ENCODE measurements at places on chromosomes 3 and 15.

DNA sequence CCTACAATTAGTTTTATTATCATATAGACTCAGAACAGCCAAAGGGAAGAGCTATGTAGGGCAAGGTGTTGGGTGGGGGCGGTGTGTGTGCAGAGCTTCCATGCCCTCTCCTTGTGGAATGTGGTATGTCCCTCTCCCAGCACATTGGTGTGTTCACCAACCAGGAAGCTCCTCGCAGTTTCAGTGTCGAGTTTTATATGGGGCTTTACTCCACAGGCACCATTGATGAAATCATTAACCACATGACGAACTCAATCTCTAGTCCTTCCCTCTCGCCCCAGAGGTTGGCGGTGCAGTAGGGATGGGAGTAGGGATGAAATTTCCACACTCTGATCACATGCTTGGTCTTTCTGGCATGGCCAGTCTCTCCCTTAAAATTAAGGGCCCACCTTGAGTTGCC is 13.6 kb upstream of the SRP14 start:
- no peak for DNase-seq

GRCh38 chr3:148796799-148797198 is 30.8 kb upstream of the CPB1 start:
- no peak for DNase-seq

GRCh38 chr3:134658555-134658954 is 7.7 kb upstream of the KY start:
- DNase-seq: no peak

GRCh38 chr3:11230832-11231231 is 41.4 kb upstream of the ATG7 start:
- DNase-seq: no peak
